PC-3 (cell line): ENCODE measurements at places on chromosomes 2 and 18. TPM values are rescaled to one million over a fixed set of nuclear protein-coding genes. Genes with fewer than 3 reads are reported as not detected.

- H3K27ac ChIP-seq, result no peak overlapping the region
- 0 out of 2 replicates have a peak, but pooled peaks cover 6% of the 10 kb centered on the region for H3K4me1 ChIP-seq
- H3K36me3 ChIP-seq, result no peaks in the 10 kb centered on the region
- no peak overlapping the region for H3K4me3 ChIP-seq
- DNase-seq, result peak; percentile 59
- H3K27me3 ChIP-seq, result no peaks in the 10 kb centered on the region
Measured at GRCh38 chr2:167404627-167405284, 516.5 kb downstream of the XIRP2 start.

DNA sequence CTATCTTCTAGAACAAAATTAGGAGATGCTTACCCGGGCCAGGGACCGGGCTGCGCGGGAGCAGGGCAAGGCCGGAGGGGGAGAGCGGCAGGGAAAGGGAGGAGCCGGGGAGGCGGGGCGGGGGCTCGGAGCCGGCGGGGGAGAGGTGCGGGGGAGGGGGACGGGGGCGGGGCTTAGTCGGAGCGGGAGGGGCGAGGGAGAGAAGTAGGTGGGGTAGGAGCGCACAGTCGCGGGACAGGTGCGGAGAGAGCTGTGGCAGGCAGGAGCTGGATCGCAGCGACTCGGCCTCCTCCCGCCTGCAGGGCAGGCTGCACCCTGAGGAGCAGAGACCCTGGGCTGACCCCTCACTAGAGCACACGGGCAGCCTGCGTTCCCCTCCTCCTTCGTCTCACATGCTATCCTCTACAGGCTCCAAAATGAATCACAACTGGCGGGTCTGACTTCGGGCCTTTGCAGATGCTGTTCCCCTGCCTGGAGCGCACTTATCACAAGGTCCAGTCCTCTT lies 290.3 kb downstream of the CELF4 start:
- H3K27me3 ChIP-seq, result no peaks in the 10 kb centered on the region
- no peak overlapping the region for H3K27ac ChIP-seq
- H3K36me3 ChIP-seq, result no peaks in the 10 kb centered on the region
- DNase-seq, result no peak
- H3K4me1 ChIP-seq, result no peaks in the 10 kb centered on the region

DNA sequence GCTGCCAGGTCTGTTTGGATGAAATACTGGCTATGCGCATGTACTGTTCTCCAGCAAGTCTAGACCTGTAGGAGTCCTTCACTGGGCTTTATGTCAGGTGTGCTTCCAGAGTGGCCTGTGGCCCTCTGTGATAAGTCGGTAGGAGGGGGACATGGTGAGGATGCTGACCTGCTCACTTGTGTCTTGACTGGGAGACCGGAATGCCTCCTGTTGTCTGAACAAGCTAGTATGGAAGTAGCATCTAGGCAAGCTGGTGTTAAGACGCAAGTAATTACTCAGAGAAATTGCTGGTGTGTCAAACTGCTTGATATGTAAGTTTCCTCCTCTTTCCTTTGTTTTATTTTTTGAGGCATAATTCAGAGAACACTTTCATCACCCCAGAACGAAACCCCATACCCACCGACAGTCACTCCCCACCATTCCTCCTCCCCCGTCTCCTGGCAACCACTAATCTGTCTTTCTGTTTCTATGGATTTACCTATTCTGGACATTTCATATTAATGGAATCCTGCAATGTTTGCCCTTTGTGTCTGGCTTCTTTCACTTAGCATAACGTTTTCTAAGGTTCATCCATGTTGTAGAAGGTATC lies 76.4 kb downstream of the TMEM247 start:
- H3K4me3 ChIP-seq, result no peak overlapping the region
- no peak for DNase-seq
- no peaks in the 10 kb centered on the region for H3K36me3 ChIP-seq
- no peaks in the 10 kb centered on the region for H3K4me1 ChIP-seq
- H3K27ac ChIP-seq, result no peak overlapping the region
- H3K27me3 ChIP-seq, result no peaks in the 10 kb centered on the region

CCDC178 gene
- not detected in 2 replicates for total RNA-seq

GRCh38 chr2:144405321-144405720 lies 114.6 kb downstream of the ZEB2 start:
- no peak overlapping the region for H3K4me3 ChIP-seq
- H3K27ac ChIP-seq, result no peak overlapping the region
- H3K36me3 ChIP-seq, result no peaks in the 10 kb centered on the region
- no peaks in the 10 kb centered on the region for H3K4me1 ChIP-seq
- no peak for DNase-seq
- no peaks in the 10 kb centered on the region for H3K27me3 ChIP-seq

DNA sequence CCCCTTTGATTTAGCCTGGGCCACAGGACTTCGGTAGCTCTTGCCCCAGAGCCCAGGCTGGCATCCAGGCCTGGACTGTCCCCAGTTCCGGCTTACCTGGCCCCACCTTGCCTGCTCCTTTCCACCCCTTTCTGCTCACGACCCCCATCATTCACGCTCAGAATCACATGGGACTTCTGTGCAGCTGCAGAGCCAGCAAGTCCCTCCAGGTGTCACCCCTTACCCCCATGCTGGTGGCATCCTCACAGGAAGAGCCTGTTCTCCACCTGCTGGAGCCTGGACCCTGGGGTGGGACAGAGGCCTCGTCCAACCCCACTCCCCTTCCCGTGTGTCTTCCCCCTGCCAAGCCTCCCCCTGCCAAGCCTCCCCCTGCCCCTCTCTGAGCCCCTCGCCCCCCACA lies 7.9 kb upstream of the KCNIP3 start:
- H3K4me3 ChIP-seq, result no peak overlapping the region
- peaks cover 19% of the 10 kb centered on the region for H3K4me1 ChIP-seq
- no peak overlapping the region for H3K27ac ChIP-seq
